WTC11 (cell line): ENCODE measurements at places on chromosomes 16 and 17.

DNA sequence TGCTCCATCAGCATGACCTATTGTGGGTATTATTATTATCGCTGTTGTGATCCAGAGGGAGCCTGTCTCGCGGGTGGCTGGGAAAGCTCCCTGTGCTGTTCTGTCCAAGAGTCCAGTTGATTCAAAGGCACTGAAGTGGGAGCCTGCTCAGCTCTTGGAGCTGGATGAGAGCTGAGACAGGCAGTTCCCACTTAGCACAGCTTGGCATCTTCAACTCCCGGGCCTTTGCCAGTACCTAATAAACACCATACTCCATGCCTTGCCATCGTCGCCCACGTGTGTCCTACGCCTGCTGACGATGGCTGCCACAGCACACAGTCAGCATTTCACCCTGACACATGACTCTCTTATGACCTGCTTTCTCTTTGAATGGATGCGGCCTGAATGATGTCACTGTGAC lies 32.6 kb downstream of the RTN4RL1 start:
- DNase-seq = no peak

DNA sequence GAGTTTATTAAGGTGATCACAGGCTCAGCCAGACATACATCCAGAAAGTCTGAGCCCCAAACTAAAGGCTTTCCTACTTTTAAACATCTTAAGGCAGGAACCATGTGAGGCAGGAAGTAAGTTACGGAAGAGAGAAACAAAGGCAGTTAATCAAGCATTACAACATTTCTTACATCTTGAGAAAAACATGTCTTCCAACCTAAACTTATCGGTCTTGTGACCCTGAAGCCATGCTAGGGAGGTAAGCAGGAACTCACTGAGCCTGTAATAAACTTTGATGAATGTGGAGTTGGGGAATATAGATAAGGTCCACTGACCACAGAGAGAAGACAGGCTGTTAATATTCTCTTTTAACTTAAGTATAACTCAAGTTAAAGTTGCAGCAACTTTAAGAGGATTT lies 3.5 kb upstream of the ACSM3 start:
- no peak for DNase-seq

GRCh38 chr16:53537626-53538025 lies 34.6 kb upstream of the AKTIP start:
- no peak for DNase-seq

GRCh38 chr17:40314584-40314956 lies 5.6 kb downstream of the RARA start:
- DNase-seq = peak; percentile 4

- DNase-seq = no peak
Observed at GRCh38 chr17:31680126-31680525, 178.9 kb downstream of the COPRS start.
